Naive B cell (primary cell): ENCODE measurements at places on chromosomes 12 and 14.

DNA sequence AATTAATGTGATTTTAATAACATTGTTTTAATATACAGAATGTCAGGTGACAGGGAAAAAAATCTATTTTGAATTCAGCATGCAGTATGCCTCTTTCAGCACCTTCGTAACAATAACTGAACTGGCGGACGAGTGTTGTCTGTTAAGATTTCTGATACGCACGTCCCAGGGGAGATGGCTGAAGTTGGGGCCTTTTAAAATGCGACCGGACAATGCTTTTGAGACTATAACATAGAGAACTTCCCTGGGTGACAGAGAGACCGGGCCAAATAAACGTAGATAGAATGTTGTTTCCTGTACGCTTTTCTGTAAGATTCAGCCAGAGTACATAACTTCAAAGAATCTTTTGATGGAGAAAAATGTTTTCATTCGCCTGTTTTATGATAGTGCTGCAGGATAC lies 239.7 kb downstream of the EGLN3 start:
- no peak for DNase-seq

DNA sequence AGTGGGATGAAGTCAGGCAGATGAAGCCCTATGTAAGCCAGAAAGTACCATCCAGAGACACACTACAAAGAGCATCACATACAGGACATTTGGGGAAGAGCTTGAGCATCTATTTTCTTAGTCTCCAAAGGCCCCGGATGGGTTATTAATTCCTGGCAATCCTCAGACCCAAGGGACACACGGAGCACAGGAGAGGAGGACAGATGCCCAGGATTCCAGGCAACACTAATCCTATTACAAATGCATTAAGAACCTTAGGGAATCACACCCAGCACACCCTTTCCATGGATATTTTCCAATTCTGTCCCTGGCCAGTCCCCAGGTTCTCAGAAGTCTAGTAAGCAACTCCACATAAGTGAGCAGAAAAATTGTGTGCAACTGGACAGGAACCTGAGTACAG lies 65.9 kb downstream of the CMKLR1 start:
- no peak for DNase-seq

GRCh38 chr12:12439636-12440035 lies 82.8 kb downstream of the BORCS5 start:
- no peak for DNase-seq

DNA sequence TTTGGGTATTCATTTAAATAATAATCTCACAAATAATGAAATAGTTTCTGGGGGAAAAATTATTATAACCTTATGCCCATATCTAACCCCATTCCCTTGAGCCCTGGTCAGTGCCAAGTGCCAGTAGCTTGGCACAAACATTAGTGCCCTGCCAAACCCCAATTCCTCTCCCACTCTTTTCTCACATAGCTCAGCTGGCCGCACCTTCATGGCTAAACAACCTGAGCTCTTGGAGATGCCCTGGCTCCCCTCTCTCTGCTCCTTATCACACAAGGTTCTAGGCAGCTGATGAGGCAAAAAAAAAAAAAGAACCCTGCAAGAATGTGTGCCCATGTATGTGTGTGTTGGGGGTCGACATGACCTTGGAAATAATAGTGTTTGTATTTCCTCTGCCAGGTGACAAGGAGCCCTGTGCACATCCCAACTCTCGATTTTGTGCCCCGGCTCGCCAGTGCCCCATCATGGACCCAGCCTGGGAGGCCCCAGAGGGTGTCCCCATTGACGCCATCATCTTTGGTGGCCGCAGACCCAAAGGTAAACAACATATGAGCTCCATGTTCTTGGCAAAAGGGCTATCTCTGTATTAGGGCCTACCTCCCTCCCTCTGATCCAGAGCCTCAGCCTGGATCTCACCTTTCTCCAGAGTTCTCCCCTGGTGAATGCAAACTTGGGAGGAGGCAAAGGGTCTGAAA lies 8.4 kb downstream of the PCK2 start:
- DNase-seq: no peak

DNA sequence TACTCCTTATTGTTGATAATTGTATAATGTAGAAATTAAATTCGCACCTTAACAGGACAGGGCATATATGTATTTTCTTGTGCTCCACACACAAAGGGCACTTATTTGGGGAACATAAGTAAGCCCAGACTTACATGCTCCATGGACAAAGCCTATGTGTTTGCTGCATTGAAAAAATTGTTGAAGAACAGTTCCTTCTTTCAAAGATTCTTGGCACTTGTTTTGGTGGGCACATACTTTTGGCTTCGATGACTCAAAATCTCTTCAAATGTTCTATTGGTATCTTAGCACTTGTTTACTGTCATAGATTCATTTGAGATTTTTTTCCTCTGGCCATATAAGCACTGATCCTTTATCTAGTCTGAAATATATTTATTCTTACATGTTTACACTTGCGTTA lies 1.4 kb upstream of the MAP4K5 start:
- DNase-seq: no peak

DNA sequence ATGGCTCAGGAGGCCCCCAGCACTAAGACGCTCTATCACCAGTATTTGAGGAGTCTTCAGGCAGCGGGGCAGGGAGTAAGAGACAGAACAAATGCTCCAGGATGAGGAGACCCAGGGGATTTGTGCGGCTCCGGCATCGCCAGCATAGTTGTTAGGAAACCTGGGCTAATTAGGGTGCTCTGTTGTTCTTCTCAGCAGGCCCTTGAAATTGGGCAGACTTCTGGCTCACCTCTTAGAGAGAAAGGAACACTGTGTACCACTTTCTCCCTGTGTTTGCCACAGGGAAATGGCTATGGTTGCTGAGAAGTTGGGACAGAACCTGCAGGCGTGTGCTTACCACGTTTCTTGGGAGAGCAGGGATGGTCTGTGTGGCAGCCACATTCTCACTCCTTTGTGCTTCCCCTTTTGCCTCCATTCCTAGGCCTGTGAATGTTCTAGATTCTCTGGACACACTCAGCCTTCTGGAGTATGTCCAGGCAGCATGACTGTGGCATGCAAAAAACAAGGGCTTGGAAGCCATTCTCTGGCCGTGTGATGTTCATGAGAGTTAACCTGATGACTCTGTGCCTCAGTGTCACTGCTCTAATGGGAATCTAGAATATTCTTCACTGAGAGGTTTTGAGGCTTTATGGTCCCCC lies 109.0 kb downstream of the CHST11 start:
- no peak for DNase-seq

DNA sequence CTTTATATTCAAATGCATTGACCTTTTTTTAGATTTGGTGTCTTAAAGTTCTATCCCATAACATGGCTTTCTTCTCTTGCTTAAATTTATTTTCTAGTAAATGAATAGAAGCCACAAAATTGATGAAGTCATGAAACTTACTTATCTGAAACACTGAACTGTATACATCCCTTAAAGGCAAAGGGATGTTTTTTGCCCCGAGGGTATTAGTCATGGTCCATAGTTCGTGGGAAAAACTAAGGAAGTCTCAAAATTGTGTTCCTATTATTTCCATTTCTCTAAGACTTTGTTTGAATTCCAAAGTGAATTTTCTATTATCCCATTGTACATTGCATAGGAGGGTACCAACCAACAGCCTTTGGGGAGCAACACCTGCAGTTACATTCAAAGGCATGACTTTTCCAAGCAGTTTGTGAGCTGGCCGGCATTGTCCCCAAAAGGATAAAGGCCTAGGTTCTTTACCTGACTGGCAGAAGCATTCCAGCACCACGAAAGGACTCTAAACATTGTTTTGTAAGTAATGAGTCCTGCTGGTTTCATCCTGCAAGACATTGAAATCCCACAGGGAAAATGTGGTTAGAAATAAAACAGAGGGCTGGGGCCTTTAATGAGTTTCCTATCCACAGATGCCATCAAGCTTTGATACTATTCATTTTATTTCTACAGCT lies 473.5 kb downstream of the PRKD1 start:
- no peak for DNase-seq

GRCh38 chr14:103022002-103022684 lies 35.2 kb downstream of the CDC42BPB start:
- DNase-seq: no peak

DNA sequence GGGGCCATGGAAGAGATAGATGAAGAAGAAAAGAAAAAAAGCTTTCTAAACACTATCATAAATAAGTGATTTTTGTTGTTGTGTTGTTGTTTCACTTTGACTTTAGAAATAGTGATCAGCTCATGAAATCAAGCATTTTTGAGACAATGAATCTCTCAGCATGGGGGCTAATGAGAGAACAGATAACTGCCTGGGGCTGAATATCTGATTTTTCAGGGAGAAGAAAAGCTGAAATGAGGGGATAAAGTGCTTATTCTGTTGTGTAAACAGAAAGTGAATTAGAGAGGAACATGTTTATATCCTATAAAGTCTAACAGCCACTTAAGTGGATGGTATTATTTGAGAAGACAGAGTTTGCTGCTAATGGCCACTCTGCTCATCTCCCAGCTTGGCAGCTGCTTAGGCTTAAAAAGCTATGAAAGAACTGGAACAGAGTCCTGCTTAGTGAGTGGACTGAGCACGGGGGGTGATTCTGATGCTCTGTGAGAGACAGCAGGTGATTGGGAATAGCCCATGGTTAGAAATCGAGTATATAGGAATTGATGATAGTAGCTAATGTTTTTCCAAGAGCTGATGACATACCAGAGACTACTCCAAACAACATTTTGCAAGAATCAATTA lies 646.1 kb upstream of the TMEM132C start:
- no peak for DNase-seq

- no peak for DNase-seq
Observed at GRCh38 chr12:11812241-11812585, 162.7 kb downstream of the ETV6 start.

GRCh38 chr12:26135010-26135420 lies 10.2 kb upstream of the BHLHE41 start:
- no peak for DNase-seq

DNA sequence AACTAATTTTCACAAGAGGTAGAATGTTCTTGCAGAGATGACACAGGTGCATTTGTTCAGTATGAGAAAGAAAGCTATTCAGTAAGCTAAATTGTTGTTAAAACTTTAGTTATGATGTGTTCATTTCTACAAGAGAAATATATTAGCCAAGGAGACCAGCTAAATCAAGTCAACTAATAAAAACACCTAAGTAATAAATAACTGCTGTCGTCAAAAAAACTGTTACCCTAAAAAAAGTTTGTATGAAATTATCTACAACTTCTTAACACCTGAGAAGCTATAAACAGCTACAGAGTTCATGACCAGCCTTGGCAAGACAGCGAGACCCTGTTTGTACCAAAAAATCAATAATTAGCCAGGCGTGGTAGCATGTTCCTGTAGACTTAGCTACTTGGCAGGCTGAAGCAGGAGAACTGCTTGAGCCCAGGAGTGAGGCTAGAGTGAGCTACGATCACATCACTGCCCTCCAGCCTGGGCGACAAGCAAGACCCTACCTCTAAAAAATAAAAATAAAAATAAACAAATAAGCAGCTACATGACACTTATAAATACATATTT lies 67.6 kb upstream of the AP4S1 start:
- DNase-seq: no peak

- DNase-seq: no peak
Observed at GRCh38 chr12:63857771-63858670, 13.5 kb downstream of the SRGAP1 start.

DNA sequence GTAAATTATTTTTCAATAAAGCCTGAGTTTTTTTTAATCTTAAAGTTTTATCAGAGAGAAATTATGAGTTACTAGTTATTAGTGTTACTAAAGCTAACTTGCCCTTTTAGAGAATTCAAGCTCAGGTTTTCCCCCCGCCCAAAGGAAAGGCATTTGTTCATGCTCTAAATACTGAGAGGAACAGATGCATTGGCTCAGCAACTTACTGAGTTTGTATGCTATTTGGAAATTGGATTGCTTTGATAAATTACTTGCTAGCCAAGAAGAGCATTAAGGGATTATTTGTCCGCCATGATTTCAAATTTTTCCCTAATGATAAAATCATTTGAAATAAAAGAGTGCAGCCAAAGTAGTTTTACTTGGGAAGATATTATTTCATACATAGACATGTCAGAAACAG lies 149.4 kb downstream of the METTL25 start:
- DNase-seq: no peak

DNA sequence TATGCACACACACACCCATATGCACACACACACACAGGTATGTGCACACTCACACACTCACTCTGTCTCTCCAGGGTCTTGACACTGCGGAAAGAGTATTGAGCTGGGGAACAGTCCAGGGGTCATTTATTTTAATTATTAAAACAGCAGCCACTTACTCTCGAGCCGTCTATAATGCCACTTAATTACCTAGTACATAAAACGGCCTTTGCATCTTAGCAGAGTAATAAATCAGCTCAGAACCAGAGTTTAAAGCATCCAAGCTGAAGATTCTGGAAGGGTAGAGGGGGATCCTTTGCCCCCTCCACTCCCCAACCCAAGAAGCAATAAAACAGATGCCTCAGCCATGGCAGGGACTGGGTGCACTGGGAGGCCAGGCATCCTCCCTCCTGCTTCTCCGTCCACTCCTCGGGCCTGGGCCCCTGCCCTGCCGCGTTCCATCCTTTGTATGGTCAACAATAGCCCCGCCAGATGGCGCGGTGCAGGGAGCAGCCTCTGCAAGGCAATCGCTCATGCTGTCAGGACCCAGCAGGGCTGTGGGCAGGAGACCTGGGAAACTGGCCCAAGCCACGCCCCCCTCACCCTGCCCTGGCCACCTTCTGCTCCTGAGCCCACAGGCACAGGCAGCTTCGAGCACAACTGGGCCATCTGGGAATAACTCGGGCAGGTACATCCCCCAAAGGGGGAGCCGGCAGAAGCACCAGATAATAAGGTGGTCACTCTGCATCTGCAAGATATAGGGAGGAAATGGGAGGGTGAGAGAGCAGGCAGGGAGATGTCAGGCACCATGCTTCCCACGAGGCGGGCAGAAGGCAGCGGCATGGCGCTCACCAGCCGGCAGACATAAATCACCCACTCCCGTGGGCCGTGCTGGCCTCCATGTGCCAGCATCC lies 40.9 kb downstream of the CCDC85C start:
- no peak for DNase-seq

DNA sequence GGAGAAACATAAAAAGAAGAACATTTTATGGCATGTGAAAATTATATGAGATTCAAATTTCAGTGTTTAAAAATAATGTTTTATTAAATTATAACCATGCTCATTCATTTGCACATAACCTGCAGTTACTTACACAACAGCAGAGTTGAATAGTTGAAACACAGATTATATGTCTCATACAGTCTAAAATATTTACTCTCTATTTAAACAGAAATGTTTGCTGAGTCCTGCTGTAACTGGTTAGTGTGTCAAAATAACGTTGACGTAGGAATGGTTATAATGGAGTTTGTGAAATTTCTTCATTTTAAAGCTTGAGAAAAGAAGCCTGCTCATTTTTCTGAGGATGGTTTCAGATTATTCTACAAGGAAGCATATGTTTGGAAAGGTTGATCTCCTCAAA lies 196.5 kb upstream of the GARIN2 start:
- DNase-seq: no peak

DNA sequence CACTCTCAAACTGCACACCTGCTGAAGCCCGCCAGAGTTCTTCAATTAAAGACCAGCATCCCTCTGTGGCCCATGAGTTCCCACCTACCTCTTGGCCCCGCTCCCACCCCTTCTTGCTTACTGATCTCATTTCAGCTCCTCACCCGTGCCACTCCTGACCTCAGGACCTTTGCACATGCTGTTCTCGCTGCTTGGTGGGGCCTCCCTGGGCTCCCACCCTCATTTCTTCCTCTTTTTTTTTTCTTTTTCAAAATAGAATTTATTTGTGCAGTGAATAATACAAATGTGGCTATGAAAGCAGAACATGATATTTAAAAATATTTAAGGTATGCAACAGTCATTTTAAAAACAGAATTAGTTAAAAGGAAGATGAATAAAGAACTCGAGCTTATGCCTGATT lies 8.5 kb upstream of the SERPINA9 start:
- no peak for DNase-seq

GRCh38 chr14:54230645-54231044 lies 166.2 kb upstream of the CDKN3 start:
- DNase-seq: no peak
